Mucosa of descending colon (tissue), 3 donors: ENCODE measurements at places on chromosomes 5 and 9.

GRCh38 chr5:132876020-132876759, 2.7 kb downstream of the LEAP2 start:
- no peak for DNase-seq

DNA sequence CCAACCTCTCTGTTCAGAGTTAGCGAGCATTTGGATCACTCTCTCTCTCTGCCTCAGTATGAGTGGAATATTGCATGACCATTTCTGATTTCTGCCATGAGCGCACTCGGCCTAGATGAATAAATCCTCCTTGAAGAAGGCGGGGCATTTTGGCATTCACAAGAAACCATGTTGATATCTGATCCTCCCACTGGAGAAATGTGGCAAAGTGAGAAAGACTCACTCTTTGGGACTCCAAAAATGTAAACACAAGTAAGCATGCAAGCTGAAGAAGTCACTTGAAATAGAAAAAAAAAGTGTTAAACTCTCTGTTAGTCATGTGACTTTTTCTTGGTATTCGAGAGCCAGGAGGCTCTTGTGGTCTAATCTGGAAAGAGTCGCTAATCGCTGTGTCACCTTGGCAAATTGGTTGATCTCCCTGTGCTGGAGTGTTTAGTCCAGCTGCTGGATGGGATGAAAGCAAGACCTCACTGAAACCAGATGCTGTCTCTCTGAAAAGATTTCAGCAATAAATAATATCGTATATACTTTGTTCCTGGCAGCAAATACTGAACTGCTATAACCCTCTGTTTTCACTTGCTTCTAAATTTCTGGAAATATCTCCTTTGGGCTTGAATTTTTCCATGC, 95.5 kb downstream of the GHR start:
- no peak for DNase-seq

DNA sequence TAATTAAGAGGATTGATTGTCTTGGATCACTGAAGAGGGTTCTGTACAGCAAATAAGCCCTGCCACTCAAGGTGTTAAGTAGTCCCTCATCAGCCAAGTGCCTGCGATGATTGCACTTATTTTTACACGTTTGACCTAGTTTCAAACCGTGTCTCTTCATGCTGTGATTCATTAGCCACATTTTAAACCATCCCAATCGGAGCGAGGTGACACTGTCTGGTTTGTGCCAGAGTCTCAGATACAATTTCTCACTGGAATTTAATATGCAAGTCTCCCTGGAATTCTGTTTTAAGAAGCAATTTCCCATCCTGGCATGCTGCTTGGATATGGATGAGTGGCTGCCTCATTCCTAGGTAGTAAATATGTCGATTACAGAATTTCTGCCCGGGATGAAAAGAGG, 1.6 kb downstream of the INSYN2B start:
- DNase-seq: no peak

DNA sequence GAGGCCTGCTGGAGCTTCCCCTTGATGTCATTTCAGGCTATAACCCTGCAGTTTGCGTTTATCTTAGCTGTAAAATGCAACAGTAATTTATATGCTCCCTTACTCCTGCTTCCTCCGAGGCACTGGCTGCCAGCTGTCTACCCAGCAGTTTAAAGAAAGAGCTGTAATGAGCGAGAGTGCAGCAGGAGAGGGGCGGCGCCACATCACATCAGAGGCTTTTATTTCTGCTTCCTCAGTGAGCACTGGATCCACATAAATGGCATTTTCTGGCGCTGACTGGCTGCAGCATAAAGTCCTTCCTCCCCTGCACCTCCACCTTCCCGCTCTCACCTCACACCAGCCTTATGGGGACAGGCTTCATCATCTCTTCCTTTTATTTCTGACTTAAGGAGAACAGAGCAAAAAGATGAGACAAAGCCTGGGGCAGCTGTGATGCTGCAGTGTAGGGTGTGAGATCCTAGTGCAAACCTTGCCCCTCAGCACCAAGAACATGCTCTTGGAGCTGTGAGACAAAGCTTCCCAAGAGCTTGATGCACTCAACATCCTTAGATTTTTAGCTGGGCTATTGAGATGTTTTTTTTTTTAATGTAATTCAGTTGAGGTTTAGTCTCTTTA, 829.6 kb upstream of the ZNF608 start:
- peak; percentile 81 for DNase-seq

DNA sequence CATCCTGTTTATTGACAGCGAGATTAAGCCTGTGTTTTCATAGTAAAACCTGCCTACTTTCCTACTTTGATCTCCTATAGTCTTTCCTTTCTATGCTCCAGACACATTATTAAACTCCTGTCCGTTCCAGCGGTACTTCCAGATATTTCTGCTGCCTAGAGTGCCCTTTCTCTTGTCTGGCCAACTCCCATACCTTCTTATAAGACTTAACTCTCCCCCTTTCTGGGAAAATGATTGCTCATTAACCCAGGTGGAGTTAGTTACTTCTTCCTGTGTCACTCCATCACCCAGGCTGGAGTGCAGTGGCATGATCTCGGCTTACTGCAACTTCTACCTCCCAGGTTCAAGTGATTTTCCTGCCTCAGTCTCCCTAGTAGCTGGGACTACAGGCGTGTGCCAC, 33.1 kb downstream of the KDM4C start:
- no peak for DNase-seq

- no peak for DNase-seq
Observed at GRCh38 chr5:74127381-74128320, 501.7 kb downstream of the ARHGEF28 start.

DNA sequence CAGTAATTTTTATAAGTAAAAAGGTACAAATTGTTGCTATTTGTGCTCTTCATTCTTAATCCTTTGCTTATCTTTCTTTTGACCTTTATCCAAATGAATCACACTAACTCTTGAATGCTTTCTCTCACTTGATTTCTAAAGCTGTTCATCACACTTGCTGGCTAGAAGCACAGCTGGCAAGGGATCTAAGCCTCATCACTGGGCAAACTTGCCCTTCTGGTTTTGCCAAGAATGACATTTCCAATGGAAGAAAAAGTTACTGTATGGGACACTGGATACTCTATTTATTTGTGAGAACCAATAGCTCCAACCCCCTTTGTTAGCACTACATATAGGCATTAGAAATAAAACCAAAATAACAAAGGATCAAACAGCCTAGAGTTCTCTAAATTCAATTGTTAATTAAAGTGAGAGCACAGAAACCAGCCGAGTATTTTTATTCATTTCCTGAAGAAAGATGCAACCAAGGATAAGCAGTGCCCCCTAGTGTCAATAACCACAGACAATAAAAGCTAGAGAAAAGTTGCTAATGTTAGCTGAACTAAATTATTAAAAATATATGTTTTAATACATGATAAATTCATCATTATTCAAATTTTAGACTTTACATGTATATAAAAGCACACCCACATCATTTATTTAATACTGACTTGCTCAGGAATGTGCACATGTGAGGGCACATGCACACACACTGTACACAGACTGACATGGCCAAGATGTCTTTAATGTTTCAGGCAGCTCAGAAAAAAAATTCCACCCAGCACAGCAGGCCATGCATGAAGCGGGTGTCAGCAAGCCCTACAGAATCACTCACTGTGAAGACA, 59.8 kb upstream of the POU5F2 start:
- DNase-seq: peak; percentile 72

DNA sequence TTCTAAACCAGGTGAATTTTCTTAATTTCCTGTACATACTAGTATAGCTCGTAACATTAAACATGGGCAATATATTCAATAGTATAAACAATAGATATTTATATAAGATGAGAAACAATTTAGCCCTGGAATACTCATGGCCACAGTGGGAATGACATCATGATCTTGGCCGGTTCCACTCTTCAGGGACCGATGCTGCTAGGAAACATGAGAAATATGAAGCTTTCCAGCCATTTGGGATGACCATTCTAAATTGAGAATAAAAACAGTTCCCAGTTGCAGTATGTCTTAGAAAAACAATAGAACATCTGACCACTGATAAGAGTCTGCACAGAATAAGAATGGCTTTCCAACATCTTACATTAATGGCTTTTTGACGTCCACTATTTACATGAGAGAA, 33.3 kb upstream of the SLCO6A1 start:
- DNase-seq: no peak

- DNase-seq: no peak
Observed at GRCh38 chr5:89044674-89045200, 161.8 kb upstream of the MEF2C start.

DNA sequence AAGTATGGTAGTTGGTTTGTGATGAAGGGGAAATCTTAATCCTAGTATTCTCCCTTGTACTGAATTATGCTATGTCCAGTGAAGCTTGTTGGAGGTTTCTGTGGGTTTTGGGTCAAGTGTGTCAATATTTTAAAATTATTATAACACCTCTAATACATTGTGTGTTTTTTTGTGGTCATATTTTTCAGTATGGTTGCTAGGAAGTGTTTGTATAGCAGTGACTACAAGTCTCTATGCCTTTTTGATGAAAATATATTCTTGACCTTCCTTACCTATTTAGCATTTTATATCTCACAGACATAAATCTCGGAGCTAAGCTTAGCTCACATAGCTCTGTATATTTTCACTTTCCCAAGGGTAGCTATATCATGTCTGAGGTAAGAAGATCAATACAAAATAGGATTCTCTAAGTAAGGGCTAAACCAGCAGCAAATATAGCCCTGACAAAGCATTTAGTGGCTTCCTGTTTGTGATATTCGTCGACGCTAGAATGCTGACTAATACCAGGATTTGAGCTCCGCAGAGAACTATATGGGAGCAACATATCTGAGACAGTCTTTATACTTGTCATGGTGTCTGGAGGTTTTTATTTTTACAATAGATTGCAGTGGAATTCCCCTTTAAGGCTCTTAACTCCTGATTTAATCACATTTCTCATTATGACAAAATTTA, 82.3 kb downstream of the MACIR start:
- DNase-seq: no peak

DNA sequence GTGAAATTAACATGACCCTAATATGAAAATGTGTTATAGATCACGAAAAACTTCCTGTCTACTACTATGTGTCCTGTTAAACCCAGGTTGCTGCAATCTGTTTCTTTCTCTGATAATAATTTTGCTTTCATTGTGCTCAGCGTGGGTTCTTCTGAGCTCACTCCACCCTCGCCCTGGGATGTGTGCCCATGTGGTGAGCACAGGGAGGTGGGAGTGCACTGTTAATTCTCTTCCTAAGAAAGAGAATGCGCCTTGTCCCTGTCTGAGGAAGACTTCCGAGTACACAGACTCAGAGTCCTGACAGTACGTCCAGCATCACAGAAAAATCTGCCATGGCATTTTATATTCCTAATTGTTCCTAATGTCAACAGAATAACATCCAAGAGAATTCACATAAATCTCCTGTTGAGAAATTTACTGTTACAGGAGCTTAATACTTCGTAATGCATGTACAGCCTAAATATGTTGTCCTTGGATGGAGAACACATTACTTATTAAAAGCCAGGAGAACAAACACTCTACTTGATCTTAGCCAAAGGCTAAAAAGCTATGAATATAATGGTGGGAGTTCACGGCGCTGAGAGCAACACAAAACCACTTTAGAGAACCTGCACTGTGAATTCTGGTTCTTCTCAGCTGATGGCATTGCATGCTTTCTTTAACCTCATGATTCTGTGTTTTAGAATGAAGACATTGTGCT, 102.6 kb downstream of the PDE4D start:
- no peak for DNase-seq

- DNase-seq: no peak
Observed at GRCh38 chr9:115615000-115615401, 497.0 kb upstream of the TNC start.

DNA sequence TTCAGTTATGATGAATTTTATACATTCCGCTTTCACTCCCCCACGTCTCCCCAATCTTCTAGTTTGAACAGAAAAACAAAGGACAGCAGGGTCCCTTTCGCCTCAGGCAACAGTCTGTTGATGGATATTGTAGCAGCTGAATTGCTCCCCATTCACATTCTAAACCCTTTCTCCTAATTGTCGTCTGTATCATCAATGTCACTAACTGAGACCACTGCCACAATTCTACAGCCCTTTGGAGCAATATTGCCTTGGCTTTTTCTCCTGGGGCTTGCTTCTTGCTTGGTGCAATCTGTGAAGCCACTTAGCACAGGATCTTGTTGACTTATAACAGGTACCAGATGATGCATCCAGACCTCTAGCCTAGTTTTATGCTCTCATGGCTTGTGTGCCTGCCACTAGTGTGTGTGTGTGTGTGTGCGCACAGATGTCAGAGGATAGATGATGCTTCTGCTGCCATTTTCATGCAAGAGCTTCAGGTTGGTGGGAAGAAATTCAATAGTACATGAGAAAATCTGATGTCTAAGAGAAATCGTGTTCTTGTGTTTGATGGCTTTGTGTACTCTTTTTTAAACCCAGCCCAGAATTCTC, 195.2 kb upstream of the ISL1 start:
- no peak for DNase-seq

DNA sequence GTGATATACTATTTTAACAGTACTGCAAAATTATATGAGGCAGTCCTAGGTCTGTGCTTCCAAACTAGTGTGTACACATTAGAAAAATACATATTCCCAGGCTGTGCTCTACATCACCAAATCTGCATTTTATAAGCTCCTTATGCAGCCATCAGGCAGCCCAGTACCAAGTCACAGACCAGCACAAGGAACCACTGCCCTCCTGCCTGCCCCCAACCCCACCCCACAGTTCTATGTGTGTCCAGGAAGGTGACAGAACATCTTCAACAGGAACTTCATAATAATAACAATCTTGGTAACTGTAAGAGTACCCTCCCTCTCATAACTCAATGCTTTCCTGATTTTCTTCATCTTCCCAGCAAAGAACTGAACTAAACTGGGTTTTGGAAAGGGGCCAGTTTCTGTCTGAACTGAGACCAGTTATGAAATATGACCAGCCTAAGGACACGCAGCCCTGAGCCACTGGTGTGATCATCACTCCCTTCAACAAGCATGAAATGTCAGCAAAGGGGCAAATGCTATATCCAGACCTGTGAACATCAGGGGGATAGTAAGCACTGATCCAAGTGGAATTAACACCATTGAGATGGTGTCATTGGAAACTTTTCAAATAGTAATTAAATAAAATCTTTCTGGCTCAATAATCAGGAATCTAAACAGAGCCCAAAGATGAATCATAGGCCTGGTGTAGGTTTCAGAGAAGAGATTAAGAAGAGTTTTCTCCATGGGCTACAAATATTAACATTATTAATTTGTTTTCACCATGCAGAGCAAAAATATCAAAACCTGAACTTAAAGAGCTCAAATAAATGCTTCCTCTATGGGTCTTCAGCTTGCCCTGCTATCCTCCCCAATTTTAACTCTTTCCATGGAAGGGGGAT, 82.1 kb downstream of the DPYSL3 start:
- DNase-seq: no peak

DNA sequence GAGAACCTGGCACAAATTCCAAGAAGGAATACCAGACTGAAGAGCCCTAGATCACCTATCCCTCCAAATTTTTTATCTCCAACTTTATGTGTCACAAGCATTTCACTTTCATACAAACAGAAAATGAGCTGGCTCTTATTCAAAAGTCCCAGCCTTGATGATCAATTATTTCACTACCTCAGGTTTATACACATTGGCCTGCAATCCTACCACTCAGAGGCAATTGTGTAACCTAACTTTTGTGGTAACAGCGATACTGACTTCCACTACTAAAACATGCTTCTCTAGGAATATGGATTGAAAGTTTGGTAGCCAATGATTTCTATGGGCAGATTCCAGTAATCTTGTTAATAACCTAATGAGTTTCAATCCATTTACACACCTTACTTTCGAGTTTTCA, 10.5 kb downstream of the RNF38 start:
- DNase-seq: no peak

GRCh38 chr9:135888126-135888765, 19.1 kb downstream of the CAMSAP1 start:
- DNase-seq: no peak
